A172 (cell line): ENCODE measurements at places on chromosomes 2 and 18.

- no peak for DNase-seq
Measured at GRCh38 chr2:221484761-221485502, 87.2 kb downstream of the EPHA4 start.

- no peak for DNase-seq
Measured at GRCh38 chr2:109555346-109555900, 58.3 kb downstream of the SEPTIN10 start.

DNA sequence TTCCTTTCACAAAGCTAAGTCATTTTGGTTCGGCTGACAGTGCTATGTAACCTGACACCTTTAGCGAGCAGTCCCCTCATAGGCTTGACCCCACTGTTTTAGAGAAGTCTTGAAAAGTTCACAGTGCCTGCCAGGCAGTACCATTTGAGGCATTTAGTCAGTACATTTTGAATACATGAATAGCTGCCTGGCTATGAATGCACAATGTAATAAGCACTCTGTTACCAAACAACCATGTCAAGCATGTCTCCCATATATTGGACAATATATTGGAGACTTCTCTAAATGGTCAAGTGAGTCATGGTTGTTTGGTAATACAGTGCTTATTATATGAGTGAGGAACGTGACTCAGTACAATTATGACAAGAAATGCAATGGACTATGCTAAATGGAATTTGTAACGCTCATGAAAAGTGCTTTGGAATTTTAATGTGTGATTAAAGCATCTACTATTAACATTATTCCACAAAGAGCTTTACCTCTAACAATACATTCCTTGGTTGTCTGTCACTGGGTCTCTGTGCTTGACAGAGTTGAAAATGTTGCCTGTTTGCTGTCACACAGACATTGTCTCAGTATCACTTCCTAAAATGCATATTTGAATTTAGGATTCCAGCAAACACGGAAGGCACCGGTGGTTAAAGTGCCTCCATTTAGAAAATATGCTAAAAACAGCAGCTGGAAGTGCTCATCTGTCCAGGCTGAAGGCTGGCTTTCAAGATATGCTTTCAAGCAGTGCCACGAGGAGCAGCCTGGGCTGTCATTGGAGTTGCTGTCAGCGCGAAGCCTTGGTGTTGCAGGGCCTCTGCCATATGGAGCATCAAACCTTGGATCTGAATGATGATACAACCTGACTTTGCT is 458.6 kb downstream of the FBXO15 start:
- peak; percentile 29 for DNase-seq

DNA sequence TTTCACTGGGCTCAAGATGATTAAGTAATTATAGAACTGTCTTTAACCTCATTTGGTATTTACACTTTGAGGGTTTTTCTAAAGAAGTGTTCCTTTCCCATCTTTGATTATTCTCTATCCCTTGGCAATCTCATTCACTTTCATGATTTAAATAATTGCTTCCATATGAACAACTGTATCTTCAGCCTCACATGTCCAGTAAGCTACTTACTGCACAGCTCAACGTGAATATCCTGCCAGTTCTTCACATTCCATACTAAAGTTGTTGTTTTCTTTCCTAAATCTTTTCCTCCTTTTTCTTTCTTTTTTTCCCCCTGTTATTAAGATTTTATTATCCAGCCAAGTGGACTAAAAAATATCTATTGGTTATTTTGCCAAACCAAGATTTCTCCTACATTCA is 37.7 kb downstream of the ZC3H15 start:
- no peak for DNase-seq

- DNase-seq = no peak
Measured at GRCh38 chr18:5571666-5572065, 27.9 kb upstream of the EPB41L3 start.

GRCh38 chr2:220568296-220568695 is 940.9 kb downstream of the SLC4A3 start:
- DNase-seq = no peak

GRCh38 chr18:59898093-59898492 is 1.7 kb upstream of the PMAIP1 start:
- no peak for DNase-seq

GRCh38 chr2:25445464-25445863 is 103.7 kb upstream of the DNMT3A start:
- DNase-seq = no peak

- no peak for DNase-seq
Measured at GRCh38 chr2:99336804-99337112, 431 bp upstream of the EIF5B start.

DNA sequence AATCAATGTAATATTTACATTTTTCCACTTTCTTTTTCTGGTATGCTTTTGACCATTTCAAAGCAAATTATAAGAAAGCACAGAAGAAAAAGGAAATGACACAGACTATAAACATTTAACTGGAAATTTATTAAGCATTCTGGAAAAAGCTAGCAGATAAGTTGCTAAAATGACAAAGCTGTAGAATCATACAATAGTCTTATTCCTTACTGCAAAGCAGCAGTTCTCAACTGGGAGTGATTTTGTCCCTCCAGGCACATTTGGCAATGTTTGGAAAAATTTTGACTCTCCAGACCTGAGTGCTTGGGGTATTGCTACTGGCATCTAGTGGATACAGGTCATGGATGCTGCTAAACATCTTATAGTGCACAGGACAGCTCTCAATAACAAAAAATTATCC is 75.1 kb downstream of the MBD5 start:
- DNase-seq = peak; percentile 2

- no peak for DNase-seq
Measured at GRCh38 chr18:76546436-76546835, 51.4 kb upstream of the ZNF516 start.

DNA sequence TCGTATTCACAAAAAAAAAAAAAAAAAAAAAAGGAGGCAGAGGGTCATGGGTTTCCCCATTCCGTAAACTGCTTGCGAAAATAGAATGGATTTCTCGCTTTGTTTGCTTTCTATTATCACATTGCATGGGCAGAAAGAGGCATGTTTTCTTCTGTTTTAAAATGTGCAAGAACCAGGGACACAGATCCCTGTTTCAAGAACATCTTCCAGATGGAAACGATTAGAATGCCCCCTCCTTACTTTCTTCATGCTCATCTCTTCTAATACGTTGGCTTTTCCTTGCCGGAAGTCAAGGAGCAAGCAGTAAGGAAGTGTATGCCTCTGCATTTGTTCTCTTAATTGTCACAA is 51.0 kb upstream of the ZNF516 start:
- DNase-seq = no peak

GRCh38 chr2:97733341-97734035 is 20.1 kb downstream of the ZAP70 start:
- no peak for DNase-seq

DNA sequence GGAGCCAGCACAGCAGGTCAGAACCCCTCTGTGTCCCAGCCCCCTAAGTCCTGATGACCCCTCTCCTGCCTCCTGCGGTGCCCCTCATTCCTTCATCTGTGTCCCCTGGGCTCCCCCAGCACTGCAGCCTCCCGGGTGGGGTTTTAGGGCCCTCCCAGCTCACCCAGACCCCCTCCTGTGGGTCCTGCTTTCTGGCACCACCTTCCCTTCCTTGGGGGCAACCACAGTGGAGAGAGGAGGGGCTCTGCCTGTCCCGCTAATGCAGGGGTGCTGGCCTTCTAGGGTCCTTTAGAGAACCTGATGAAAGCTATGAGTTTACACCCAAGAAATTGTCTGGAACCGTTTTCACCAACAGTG is 42.7 kb upstream of the ALPP start:
- no peak for DNase-seq

- no peak for DNase-seq
Measured at GRCh38 chr18:58532298-58532697, 96.6 kb downstream of the ALPK2 start.

DNA sequence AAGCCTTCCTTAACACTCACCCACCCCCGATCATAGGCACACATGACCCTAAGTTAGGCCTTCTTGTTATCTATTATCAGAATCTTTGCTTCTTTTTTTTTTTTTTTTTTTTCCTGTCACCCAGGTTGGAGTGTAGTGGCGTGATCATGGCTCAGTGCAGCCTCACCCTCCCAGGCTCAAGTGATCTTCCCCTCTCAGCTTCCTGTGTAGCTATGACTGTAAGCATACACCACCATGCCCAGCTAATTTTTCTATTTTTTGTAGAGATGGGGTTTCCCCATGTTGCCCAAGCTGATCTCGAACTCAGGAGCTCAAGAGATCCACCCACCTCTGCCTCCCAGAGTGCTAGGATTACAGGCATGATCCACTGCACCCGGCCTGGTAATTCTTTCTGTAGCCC is 328.7 kb downstream of the NR4A2 start:
- no peak for DNase-seq

GRCh38 chr2:200272320-200272719 is 34.2 kb upstream of the SPATS2L start:
- no peak for DNase-seq

DNA sequence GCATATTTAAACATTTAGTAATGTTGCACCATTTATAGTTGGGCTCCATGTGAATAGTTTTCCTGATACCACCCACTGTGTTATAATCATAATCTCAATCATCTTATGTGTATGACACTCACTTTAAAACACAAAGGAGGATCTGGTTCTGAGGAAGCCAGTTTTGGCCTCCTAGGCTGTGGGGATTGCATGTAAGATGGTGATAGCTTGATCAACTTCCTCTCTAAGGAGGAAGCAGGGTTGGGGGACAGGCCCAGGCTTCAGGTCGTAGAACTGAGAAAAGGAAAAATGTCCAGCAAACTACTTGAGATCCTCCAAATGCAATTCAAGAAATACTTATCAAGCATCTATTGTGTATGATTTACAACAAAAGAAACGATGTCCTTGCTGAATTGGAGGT is 4.9 kb upstream of the PPM1B start:
- no peak for DNase-seq

DNA sequence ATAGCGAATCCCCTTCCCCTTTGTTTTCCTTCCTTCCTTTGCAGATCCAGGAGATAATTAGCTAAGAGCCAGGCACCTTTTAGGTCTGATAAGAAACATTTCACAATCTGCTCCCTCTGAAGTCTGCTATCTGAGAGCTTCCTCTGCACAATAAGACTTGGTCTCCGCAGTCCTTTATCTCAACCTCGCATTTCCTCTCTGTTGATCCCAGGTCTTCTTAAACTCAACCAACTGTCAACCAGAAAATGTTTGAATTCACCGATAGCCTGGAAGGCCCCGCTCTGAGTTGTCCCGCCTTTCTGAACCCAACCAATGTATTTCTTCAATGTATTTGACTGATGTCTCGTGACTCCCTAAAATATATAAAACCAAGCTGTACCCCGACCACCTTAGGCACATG is 78.4 kb upstream of the CTDP1 start:
- no peak for DNase-seq

GRCh38 chr2:145931781-145932395 is 1412.0 kb upstream of the ZEB2 start:
- no peak for DNase-seq

DNA sequence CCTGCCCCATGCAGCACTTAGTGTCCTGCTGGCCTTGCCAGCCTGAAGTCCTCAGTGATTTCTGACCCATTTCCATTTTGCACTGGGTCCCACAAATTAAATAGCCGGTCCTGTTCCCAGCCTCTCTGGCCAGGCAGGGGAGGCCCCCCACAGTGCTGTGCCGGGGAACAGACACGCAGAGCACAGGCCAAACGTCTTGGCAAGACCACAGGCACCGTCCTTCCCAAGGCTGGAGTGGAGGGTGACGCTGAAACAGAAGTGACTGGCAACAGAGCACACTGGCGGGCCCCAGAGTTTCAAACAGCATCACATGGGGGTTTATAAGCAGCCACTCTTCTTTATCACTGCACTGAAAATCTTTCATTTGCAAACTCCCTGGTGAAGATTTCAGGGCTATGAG is 52.2 kb downstream of the EDAR start:
- no peak for DNase-seq

DNA sequence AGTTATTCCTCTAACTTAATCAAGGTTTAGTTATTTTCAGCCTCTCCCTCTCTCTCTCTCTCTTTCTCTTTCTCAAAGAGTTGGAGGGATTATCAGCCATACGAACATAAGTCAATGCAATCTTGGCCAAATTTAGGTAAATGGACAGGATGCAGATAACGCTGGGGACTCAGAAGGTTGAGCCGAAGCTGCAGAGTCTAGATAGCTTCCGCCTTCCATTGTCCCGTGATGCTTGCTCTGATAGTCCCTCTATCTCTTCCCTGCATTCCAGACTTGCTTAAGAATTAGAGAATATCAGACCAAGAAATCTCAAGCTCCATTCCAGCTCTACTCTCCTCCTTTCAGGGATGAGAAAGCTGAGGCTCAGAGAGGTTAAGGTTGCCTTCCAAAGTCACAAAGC is 502.8 kb upstream of the TNP1 start:
- DNase-seq = no peak

DNA sequence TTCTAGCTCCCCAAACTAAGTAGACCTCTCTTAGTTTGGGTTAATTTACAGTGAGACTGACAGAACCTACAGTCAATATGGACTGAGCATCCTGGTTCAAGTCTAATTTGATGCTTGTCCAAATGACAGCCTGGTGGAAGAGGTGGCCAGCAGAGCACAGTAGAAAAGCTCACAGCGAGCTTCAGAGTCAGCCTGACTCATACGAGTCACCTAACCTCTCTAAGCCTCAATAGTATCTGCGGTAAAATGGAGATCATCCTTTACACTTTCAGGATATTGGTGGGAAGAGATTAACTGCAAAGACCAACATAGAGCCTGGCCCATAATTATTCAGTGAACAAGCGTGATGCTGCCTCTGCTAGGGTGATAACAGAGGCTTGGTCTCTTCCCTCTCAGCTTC is 54.5 kb downstream of the DOCK10 start:
- DNase-seq = peak; percentile 34

DNA sequence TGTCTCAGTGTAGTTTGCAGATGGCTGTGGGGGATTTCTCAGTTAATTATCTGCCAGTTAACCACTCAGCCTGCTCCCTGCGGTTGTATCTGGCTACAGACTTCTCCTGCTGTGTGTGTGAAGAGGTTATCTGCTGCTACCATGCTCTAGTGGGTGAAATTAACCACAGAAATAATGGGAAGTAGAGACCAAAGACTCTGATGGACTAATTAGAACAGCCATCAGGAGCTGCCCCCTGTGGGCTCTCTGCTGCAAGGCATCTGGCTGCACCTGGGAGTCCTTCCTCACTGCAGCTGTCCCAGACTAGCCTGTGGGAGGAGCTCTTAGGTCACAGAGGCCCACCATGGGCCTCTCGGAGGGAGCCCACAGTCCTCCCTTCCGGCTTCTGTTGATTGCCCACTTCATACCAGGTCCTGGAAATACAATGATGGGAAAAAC is 66.6 kb downstream of the CTIF start:
- DNase-seq = peak; percentile 71

DNA sequence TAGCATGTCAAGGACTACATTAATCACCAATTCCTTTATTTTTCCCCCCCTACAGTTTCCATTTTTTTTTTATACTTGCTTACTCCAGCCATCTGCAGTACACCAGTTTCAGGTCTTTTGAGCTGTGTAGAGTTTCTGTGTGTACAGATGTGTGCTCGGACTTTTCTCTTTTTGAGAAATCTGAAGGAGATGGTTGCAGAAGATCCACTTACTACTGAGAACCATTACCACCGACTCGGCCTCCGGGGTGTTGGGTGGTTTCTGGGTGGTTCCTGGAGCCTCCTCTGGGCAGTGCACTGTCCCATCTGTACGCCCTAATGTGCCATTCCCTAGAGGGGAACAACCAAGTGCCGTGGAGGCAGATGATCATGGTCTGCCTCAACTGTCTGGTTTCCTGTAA is 15.4 kb upstream of the LYPD6B start:
- no peak for DNase-seq

- no peak for DNase-seq
Measured at GRCh38 chr2:172256886-172257285, 154.2 kb upstream of the DLX2 start.
